ENCODE measurements at places on chromosomes 4 and X. TPM values are rescaled to one million over a fixed set of nuclear protein-coding genes. Genes with fewer than 3 reads are reported as not detected.

GRCh38 chr4:173801876-173802661 lies 272.0 kb upstream of the HAND2 start:
- ATAC-seq, result no peak

GRCh38 chr4:20311856-20312255 lies 60.2 kb downstream of the SLIT2 start:
- no peak for ATAC-seq

DNA sequence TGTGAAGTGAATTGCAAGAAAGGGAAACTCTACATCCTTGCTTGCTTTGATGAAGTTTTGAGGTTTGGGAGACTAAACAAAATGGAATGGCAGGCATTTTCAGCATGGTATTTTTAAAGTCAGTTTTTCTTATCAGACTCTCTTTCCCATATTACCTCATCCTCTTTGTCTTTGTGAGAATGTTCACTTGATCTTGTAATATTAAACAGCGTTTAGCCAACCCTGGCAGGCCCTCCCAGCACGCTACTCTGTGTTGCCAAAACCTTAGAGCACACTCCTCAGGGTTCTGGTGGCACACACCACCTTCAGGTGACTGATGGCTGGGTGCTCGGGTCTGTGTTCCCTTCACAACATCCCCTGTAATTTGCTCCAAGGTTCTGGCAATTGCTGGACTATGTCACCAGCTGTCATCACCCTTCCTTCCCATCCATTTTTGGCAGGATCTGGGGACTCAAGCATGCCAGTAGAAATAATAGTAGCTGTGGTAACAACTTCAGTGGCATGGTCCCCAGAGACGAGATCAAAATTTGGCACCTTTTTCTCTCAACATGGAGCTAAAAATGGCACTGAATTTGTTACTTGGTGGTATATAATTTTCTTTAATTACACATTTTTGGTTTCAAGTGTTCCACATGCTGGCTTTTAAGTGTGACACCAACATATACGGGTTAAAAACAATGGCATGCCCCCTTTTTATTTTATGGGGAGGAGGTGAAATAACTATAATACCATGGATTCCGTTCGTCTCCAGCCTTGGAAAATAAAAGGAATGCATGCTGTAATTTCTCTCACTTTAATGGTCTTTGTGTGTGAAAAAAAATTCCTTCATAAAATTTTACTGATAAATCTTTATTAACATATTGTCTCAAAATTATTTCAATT lies 273.1 kb downstream of the DCTD start:
- no peak for ATAC-seq

Gene MAGED4B
- 4.0 TPM for total RNA-seq
